Stimulated activated CD4-positive, alpha-beta T cell treated with anti-CD3 and anti-CD28 coated beads, Interleukin-4, amount 100 ng/mL, for 24 hours (primary cell): ENCODE measurements at places on chromosomes 4 and X.
A peak's percentile ranks its signal among the peaks of the same experiment; 100 is the strongest.

DNA sequence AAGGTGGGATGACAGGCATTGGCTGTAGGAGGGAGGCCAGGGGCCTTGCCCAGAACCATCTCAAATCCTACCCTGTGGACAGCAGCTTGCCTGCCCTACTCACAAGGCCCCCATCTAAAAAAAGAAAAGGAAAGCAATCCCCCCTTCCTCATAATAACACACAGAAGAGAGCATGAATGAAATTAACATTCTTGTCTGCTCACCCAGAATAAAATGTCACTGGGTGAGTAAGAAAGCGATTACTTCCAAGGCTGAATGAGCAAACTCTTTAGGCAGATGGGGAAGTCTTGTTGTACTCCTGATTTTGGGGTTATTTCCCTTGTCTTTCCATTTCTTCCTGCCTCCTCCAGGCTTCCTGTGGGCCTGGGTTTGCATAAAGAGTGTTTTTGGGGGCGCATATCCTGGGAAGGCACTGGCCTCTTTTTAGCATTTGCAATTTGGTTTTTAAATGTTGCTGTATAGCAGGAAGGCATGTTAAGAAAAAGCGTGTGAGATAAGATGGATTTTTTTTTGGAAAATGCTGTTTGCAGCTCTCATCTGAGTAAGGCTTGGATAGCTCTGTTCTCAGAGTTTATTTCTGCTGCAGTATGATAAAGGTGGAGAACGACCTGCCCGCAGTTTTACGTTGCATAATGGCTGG is 248.3 kb upstream of the GATB start:
- DNase-seq, result no peak

DNA sequence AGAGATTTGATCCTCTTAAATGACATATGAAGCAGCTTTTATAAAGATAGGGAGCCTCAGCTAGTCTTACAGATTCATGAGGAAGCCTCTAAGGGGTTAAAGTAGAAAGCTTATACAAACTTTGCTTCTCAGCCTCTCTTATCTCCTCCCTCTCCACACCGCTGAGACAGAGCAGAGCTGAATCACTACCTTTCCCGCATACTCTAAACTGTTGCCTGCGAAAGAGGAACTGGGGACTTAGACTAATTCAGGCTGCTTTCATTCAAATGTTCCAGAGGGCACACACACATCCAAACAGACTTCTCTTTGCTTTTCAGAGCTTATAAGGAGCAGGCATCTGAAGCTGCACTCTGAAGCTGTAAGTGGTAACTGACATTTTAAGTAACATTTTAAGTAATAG is at the start of gene SERTM2:
Gene SERTM2 (plus strand): TSS at position 169 of the 400 bp plus-strand sequence. CDS start 7,213 bp downstream, outside the sequence.
- no peak for DNase-seq

DNA sequence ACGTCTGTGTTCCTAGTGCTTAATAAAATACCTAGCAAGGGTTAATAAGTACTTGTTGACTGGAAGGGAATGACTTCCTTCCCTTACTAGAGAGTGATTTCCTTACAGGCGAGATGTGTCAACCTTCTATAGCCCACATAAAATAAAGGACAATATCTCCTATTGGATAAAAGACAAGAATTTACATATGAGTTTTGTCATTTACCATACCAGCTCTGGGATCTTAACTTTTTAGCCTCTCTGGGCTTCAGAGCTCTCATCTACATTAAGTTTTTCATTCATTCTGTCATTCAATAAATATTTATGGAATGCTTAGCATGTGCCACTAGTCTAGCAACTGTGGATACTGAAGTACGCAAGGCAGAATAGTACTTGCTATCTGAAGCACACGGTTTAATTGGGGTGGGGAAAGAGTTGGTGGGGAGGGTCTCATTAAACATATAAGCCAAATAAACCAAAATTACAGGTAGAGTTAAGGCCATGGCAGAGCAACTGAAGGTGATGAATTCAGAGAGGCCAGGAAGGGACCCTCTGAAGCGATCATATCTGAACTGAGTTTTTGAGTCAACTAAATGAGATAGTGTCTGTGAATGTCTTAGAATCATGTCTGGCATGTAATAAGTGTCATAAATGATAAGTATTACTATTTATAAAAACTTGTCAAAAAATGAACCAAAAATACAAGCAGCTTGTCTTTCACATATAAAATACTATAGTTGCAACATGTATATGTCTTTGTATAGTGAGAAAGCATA is 91.6 kb upstream of the BMP2K start:
- DNase-seq, result no peak

- DNase-seq, result no peak
Observed at GRCh38 chr4:78024576-78025091, 32.5 kb upstream of the FRAS1 start.

DNA sequence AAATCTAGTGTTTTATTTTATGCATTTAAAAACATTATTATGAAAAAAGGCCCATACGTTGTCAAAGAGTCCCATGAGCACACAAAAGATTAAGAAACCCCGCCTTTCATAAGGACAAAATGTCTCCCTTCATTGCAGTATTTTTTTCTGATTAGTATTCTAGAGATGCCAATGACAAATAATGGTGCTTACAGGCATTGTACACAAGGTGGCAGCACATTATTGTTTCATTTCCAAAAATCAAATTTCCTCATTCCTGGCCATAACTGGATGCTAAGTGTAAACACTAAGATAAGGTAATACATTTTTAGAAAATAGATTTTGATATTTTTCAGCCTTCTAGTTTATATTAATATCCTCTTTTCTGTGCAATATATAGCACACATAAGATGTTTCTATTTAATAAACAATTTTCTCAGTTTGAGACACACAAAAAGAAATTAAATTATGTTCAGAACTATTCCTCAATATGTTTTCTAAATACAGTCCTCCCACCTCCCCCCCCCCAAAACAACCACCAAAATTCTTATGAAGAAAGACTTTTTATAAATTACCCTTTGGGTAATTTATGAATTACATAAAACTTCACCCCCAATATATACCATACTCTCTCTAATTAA is 47.7 kb downstream of the TIGD2 start:
- DNase-seq, result no peak

- no peak for DNase-seq
Observed at GRCh38 chr4:159777689-159778088, 674.8 kb downstream of the RAPGEF2 start.

DNA sequence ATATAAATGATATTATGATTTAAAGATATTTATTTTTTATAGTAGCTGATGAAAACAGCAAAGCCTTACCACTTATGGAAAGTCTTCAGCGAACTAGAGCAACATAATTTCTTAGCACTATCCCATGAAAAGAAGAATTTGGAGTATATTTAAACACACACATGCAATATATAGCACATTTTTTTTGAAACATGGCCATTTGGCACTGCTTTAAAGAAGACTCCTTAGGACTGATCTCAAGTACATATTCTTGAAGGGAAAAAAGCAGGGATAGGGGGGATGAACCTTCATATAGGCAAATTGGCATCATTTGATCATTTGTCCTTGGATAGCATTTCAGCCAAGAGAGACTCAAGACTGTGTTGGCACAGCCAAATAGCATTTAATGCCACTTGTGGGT is 193.3 kb downstream of the ANKRD50 start:
- no peak for DNase-seq

GRCh38 chr4:91279899-91280298 is 1023.9 kb upstream of the GRID2 start:
- no peak for DNase-seq

- DNase-seq, result no peak
Observed at GRCh38 chr4:54794579-54794978, 136.8 kb downstream of the KIT start.

DNA sequence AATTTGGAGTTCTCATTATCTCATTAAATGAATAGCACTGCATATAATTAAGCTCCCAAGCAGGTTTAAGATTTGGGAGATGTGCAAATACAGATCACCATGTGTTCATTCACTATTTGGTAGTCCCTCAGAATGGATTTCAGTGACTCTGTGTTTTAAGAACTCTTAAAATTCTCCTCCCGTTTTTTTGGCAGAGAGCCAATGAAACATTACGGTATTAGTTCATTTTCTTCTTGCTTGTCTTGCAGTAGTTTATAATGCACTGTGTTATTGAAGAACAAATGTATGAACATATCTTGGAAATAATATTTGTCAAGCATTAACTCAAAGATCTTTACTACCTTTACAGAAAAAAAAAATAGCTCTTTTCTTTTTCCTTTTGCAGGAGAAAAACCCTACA is 32.7 kb downstream of the KLF3 start:
- DNase-seq, result no peak

GRCh38 chrX:76279007-76279406 is 106.1 kb downstream of the PBDC1 start:
- peak; percentile 38 for DNase-seq

DNA sequence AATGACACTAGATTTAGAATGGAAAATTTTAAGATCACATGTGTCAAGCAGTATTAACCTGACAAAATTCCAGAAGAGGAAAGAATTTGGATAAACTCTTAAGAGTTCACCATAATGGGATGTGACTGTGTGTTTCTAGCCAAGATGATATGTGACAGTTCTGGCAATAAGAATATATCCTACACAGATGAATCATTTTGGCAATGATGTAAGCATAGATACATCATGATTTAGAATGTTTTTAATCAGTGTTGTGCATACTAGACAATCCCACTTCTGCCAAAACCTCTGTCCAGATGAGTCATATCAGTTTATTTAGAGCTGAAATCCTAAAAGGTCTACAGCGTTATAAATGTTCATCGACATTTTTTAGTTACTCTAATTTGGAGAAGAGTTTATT is 48.8 kb downstream of the PTCHD1 start:
- no peak for DNase-seq

DNA sequence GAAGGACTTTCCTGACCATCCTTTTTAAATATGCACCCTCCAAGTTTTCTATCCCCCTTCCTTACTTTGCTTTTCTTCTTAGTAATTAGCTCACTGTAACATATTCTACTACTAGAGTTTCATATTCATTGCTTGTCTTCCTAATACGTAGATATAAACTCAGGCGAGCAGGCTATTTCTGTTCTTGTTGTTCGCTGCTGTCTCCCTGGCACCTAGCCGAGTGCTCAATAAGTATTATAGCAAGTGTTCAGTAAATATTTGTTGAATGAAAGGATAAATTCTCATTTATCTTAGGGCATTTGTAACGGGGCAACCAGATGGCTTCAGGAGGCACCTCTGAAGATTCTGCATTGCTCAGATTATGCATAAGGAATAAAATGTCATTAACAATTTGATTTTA is 6.8 kb upstream of the RHOH start:
- DNase-seq, result no peak

DNA sequence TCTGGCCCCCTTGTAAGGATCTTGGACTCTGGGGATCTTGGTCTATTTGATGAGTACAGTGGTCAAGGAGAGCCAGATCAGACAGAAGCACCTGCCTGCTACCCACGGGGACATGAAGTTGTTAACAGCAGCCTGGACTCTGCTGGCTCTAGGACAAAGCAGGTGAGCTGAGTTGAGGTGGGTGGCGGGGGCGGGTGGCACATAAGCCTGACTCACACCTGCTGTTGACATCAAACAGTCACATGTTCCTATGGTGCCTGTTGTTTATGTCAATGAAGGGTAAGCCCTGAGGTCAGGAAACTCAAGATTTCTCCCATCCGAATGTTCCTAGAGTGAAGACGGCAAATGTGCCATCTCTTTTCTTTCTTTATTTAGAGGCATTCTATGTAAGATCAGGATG is 50.1 kb upstream of the CLNK start:
- DNase-seq, result no peak

- DNase-seq, result no peak
Observed at GRCh38 chrX:11351375-11352295, 58.4 kb downstream of the AMELX start.

- no peak for DNase-seq
Observed at GRCh38 chr4:105996845-105997244, 101.6 kb downstream of the NPNT start.

- peak; percentile 54 for DNase-seq
Observed at GRCh38 chr4:2484993-2485392, 16.1 kb downstream of the RNF4 start.

- DNase-seq, result no peak
Observed at GRCh38 chrX:16718824-16719333, 533 bp upstream of the SYAP1 start.

DNA sequence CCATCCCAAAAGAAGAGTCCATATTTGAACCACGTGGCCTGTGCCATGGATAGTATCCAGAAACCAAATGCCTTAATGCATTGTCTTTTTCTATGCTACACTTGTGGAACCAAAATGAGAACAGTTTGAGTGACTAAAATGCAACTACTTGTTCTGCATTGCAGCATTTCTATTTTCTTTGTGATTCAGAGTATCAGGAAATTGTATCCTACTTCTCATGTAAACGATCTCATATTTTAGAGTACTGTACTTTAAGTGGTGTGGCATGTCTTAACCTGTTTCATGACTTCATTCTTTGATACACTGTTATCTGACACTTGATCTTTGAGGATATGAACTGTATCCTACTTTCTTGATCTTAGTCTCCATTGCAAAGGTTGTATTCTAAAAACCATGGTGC is 167.2 kb upstream of the WDR1 start:
- no peak for DNase-seq

DNA sequence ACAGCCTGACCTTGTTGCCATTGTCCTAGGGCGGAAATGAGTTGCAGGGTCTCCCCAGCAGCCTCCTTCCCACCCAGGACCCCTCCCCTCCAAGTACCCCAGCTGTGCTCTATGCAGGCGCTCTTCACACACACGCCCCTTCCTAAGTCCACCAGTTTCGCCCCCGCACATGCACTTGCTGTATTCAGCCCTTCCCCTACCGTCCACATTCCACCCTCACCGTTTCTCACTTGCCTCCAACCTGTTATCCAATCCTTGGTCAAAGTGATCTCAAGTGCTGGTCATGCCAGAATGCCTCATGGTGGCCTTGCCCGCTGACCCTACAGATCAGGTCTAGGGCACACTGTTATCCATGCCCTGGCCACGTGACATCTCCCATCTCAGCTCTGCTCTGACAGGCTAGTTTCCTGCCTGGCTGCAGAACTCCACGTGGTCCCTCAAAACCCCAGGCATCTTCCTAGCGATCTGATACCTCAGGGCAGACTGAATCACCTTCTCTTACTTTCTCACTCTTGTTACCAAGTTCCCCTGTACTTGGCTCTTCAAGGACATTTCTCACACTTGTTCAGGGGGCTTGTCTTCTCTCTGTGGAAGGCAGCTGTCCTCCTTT is 39.7 kb downstream of the NSG1 start:
- DNase-seq, result no peak

GRCh38 chr4:169398316-169398715 is 127.6 kb upstream of the SH3RF1 start:
- no peak for DNase-seq

DNA sequence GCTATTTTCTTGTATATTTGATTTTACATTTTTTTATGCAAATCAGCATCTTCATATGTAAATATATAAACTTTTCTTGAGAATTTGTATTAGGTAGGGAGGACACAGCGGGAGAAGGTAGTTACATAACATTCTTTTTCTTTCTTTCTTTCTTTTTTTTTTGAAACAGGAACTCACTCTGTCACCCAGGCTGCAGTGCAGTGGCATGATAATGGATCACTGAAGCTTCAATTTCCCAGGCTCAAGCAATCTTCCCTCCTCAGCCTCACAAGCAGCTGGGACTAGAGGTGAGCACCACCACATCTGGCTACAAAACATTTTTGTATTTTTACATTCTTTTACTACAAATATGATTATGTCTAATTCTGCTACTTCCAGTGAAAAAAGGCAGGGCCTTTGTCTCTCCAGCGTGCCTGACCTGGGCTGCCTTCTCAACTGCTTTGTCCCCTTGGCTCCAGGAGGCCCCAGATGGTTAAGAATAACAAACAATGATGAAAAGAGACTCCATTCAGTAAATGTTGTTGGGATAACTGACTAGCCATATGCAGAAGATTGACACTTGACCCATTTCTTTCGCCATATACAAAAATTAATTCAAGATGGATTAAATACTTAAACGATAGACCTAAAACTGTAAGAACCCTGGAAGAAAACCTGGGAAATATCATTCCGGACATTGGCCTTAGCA is 46.5 kb upstream of the FAT4 start:
- DNase-seq, result no peak

- DNase-seq, result no peak
Observed at GRCh38 chr4:175988511-175988910, 77.1 kb upstream of the WDR17 start.
